ENCODE measurements at places on chromosomes 2 and 18. TPM values are rescaled to one million over a fixed set of nuclear protein-coding genes. Genes with fewer than 3 reads are reported as not detected.
A peak's percentile ranks its signal among the peaks of the same experiment; 100 is the strongest.

GRCh38 chr2:100610381-100610831 lies 47.6 kb downstream of the PDCL3 start:
- no peak overlapping the region for H3K27ac ChIP-seq
- H3K27me3 ChIP-seq = no peaks in the 10 kb centered on the region
- no peak overlapping the region for H3K4me3 ChIP-seq
- H3K36me3 ChIP-seq = no peaks in the 10 kb centered on the region
- H3K4me1 ChIP-seq = no peaks in the 10 kb centered on the region

DNA sequence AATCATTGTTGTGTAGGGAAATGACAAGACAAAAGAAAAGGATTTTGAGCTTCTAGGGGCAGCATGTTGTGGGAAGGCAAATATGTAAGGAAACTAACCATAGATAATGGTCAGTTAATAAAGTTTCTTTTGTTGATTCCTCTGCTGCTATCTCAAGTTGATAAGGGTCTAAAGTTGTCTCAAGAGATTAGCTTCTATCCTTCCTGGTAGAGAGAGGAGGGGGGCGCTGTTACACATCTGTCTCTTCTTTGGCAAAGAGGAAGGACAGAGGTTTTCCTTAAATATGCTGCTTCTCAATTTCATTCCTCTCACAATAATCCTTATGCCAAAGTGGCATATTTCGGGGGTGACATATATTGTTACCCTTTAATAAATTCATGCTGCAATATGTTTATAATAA lies 944.0 kb downstream of the DPP10 start:
- H3K27me3 ChIP-seq = no peaks in the 10 kb centered on the region
- no peak for DNase-seq
- H3K4me3 ChIP-seq = no peak overlapping the region
- no peak overlapping the region for H3K27ac ChIP-seq
- H3K36me3 ChIP-seq = no peaks in the 10 kb centered on the region

- H3K27me3 ChIP-seq = no peaks in the 10 kb centered on the region
- peaks cover 19% of the 10 kb centered on the region for H3K4me1 ChIP-seq
These were observed 99.9 kb upstream of the SLC38A11 start for GRCh38 chr2:165055082-165055851.

DNA sequence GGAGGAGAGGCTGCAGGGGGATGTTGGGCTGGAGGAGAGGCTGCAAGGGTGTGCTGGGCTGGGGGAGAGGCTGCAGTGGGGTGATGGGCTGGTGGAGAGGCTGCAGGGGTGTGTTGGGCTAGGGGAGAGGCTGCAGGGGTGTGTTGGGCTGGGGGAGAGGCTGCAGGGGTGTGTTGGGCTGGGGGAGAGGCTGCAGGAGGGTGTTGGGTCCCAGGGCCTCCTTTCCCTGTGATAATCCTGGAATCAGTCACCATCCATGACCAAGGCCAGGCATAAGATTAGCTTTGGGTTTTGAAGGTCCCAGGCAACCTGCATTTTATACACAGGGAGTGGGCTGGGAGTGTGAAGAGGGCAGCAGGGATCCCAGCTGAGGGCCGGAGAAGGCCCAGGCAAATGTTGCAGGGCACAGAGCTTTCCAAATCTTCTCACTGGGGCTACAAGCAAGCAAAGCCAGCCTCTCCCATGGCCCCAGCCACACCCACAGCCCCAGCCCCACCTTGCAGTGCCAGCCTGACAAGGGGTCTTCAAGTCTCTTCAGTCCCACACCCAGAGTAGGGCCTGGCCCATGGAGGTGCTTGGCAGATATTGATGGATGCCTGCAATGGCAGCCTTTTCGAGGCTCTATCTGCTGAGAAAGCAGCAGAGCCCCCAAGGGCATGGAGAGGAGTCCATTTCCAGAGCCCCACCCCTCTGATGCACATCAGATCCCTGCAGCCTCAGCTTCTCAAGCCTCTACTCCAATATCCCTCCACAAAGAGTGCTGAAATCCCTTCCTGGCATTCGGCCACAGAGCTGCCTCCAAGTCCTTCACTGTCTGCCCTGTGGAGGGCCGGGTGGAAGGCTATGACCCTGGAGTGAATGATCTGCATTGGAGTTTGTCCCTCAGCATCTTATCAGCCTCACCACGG lies 50.3 kb upstream of the GLI2 start:
- no peaks in the 10 kb centered on the region for H3K27me3 ChIP-seq
- no peak overlapping the region for H3K27ac ChIP-seq
- H3K4me1 ChIP-seq = no peaks in the 10 kb centered on the region
- no peak for DNase-seq
- no peak overlapping the region for H3K4me3 ChIP-seq

The FAM110C gene
- total RNA-seq = 4.1 TPM

- no peaks in the 10 kb centered on the region for H3K36me3 ChIP-seq
- no peaks in the 10 kb centered on the region for H3K4me1 ChIP-seq
- peak; percentile 54 for DNase-seq
- no peaks in the 10 kb centered on the region for H3K27me3 ChIP-seq
These were observed 30.4 kb upstream of the FN1 start for GRCh38 chr2:215466097-215466909.

DNA sequence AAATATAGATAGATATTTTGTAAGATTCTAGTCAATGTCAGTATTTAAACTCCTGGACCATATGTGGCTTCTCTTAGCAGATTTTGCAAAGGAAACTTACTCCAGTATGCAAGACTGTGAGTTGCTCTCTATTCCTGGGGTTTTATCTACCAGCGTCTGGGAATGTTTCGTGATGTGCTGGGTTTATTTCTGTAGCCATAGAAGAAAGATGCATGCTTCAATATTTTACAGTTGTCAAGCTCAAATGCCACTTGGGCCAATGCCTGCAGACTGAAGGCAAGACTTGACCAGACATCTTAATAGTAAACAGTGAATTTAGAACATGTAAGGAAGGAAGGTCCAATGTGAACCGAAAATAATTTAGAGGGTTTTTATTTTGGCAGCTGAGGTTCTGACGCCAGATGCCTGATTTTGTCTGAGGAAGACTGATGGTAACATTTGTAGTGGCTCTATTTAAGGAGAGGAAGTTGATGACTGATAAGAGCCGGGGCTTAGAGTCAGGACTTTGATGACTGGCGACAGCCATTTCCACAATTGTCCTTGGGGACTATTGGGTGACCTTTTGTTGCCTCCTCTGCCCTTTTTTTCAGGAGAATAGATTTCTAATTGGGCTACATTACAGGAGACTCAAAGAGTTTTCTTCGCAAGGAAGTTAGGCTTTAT lies 154.3 kb downstream of the RAPGEF4 start:
- peak overlapping the region; percentile 41 for H3K27ac ChIP-seq
- H3K4me3 ChIP-seq = no peak overlapping the region
- H3K36me3 ChIP-seq = no peaks in the 10 kb centered on the region
- H3K4me1 ChIP-seq = peaks cover 20% of the 10 kb centered on the region

GRCh38 chr2:175035806-175036205 lies 30.6 kb upstream of the CHN1 start:
- H3K27me3 ChIP-seq = no peaks in the 10 kb centered on the region
- no peak overlapping the region for H3K27ac ChIP-seq
- H3K4me1 ChIP-seq = no peaks in the 10 kb centered on the region

GRCh38 chr2:175012516-175012915 lies 7.3 kb upstream of the CHN1 start:
- H3K36me3 ChIP-seq = no peaks in the 10 kb centered on the region
- no peak overlapping the region for H3K27ac ChIP-seq
- no peaks in the 10 kb centered on the region for H3K27me3 ChIP-seq
- no peaks in the 10 kb centered on the region for H3K4me1 ChIP-seq

DNA sequence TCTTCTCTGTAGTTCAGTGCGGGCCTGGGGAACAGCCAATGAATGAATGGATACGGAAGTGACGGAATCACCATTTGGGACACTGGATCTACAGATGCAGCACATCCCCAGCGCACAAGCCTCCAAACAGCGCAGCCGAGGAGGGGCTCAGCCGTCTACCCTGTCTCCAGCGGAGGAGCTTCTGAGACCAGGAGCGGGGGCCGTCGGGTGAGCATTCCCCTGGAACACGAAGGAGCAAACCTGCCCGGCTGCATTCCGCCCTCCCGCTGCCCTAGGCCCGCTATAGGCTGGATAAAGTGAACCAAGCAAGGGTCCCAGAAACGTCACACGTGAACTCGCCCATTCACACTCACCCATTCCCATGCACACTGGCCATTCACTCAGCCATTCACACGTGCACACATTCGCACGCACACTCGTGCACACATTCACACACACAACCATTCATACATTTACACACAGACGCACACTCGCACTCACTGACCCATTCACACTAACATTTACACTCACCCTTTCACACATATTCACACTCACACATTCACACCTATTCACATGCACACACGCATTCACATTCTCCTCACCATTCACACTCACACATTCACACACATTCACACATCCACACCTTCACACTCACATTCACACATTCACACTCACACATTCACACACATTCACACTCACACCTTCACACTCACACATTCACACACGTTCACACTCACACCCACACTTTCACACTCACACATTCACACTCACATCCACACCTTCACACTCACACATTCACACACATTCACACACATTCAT lies 63.4 kb downstream of the BIN1 start:
- H3K36me3 ChIP-seq = no peaks in the 10 kb centered on the region
- no peak overlapping the region for H3K4me3 ChIP-seq
- no peaks in the 10 kb centered on the region for H3K27me3 ChIP-seq
- no peak for DNase-seq
- H3K4me1 ChIP-seq = no peaks in the 10 kb centered on the region

- no peaks in the 10 kb centered on the region for H3K4me1 ChIP-seq
- no peak overlapping the region for H3K4me3 ChIP-seq
- H3K27me3 ChIP-seq = no peaks in the 10 kb centered on the region
- no peak overlapping the region for H3K27ac ChIP-seq
These were observed 97.4 kb upstream of the NEUROD1 start for GRCh38 chr2:181777734-181778133.
